Panc1 (cell line): ENCODE measurements at places on chromosomes 2 and 18. TPM values are rescaled to one million over a fixed set of nuclear protein-coding genes. Genes with fewer than 3 reads are reported as not detected.

DNA sequence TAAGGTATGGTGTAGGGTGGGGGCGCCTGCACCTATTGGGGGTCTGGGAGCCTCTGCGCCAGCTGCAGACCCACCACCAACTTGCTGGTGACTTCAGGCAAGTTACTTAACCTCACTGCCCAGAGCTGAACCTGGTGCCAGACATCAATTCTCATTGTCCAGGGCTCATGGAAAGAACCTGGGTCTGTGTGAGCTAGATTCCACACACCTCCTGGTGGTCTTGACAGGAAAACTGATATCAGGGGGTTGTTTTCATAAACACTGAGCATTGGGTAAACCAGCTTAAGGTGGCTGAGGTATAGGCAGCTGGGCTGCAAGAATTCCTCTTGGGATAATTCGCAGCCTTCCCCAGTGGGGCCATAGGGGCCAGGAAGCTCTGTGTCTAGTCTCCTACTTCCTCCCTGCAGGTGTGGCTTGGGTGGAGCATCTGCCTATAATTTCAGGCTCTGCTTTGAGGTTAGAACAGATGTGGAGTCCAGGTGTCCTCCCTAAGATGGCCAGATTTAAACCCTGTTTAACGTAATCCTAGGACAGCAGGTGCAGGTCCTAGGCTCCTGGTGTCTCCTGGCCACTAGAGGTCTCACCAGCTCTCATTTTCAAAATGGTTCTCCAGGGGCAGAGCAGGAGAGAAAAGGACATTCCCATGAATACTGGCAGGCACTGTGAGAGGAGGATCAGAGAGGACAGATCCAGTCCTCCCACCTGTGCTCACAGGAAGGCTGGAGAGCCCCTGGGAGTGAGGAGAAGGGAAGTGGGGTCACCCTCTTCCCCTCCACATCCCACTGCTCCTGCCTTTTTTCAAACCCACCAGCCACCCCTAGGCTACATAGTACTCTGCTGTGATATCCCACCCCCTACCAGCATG lies 100.4 kb upstream of the SMAD2 start:
- no peaks in the 10 kb centered on the region for H3K4me1 ChIP-seq
- no peak overlapping the region for H3K27ac ChIP-seq
- DNase-seq: no peak
- no peaks in the 10 kb centered on the region for H3K27me3 ChIP-seq

DNA sequence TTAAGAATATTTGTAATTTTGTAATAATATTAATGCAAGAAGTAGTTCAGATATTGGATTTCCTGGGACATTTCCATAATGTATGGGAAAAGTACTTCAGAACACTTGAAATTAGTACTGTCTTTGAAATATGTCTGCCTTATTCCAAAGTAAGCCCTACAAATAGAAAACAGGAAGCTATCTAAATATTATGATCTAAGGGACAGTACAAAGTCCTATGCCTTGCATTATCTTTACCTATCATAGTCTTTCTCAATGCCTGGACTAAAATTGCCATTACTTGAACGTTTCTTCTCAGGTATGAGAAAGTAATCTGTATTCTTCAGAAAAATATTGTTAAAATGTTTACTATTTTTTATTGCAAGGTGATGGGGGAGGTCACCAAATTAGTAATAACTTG lies 113.0 kb downstream of the PPP1R1C start:
- no peak for DNase-seq
- no peaks in the 10 kb centered on the region for H3K36me3 ChIP-seq
- no peak overlapping the region for H3K4me3 ChIP-seq
- no peak overlapping the region for H3K27ac ChIP-seq
- no peaks in the 10 kb centered on the region for H3K4me1 ChIP-seq

DNA sequence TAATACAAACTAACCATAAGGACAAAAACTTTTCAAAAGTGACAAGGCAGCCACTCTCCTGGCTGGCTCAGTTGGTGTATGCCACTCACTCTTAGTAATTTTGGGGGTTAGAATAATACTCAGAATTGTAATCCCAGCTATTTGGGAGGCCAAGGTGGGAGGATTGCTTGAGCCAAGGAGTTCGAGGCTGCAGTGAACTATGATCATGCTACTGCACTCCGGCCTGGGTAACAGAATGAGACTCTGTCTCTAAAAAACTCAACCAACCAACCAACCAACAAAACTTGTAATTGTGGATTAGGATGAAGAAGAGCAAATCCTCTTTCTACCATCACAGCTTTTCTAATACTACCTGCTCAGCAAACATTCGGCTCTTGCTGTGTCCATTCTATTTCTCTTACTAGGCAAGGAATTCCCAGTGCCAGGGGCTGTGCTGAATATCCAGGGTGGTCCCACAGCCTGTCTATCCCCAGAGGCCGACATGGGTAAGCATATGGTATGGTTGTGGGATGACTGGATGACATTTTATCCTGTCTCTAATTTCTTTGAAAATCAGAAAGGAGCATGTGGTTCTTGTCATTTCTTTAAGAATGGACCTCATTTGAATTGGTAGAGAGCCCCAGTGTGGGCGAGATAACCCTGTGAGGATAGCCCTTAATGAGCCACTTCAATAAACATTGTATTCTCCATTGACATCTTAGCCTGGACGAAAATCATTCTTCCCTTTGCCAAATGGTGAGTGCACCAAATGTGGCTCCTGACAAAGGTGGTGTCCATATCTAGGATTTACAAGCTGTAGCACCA lies 220.1 kb downstream of the MYCN start:
- no peaks in the 10 kb centered on the region for H3K4me1 ChIP-seq
- no peaks in the 10 kb centered on the region for H3K27me3 ChIP-seq
- H3K27ac ChIP-seq: no peak overlapping the region
- H3K36me3 ChIP-seq: no peaks in the 10 kb centered on the region

- no peak overlapping the region for H3K4me3 ChIP-seq
- H3K4me1 ChIP-seq: no peaks in the 10 kb centered on the region
- H3K27ac ChIP-seq: no peak overlapping the region
- no peaks in the 10 kb centered on the region for H3K36me3 ChIP-seq
- H3K27me3 ChIP-seq: no peaks in the 10 kb centered on the region
These were observed 11.2 kb upstream of the WIPF1 start for GRCh38 chr2:174608866-174609214.

DNA sequence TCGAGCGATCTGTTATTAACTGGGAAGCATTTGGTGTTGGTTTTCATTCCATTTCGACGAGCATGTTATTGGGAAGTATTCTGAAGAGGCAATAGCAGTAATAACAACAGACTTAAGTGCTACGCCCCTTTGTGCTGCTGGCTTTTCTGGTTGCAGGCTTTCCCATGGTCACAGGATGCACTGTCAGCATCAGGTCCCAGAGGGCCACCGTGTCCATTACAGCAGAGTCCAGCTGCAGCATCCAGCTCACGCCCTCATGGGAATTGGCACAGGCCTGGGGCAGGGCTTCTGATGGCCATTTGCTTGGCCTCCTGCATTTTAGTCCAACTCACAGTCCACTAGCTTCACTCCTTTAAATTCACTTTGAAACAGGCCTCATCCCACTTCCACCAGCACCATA lies 44.4 kb downstream of the BCL2L11 start:
- peaks cover 20% of the 10 kb centered on the region for H3K4me1 ChIP-seq
- H3K4me3 ChIP-seq: no peak overlapping the region
- H3K36me3 ChIP-seq: peaks cover 5% of the 10 kb centered on the region
- no peak for DNase-seq
- H3K27me3 ChIP-seq: no peaks in the 10 kb centered on the region

DNA sequence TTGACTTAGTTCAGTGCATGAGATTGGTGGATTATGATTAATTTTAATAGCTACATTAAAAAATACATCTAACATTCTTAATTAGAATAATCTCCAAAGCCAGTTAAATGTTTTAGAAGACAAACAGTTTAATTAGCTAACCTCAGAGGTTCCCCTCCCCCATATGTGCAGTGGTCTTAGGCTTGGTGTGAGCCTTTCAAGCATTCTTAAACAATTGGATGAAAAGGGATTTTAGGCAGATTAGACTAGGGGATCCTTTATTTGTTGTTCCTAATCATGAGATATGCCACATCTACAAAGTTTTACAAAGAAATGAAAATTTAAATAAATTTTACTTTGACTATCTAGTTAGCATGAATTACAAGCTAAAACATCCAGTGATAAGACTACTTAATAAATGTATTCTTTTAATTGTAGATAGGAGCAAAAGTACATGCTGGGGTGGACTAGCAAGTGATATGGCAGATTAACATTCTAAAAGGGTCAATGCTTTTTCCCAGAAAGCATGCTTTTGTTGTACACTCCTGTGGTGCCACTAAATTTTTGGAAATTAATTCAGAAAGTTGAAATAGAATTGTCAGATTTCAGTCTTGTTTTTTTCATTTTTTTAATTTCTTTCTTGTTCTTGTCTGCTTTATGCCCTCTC lies 42.7 kb upstream of the OTX1 start:
- no peaks in the 10 kb centered on the region; the same call in 1 of the 2 replicates for H3K36me3 ChIP-seq
- H3K4me1 ChIP-seq: no peaks in the 10 kb centered on the region
- no peak overlapping the region for H3K4me3 ChIP-seq
- no peaks in the 10 kb centered on the region for H3K27me3 ChIP-seq
- no peak for DNase-seq

The CCL20 gene
- total RNA-seq: not detected

The SP140 gene
- total RNA-seq: 1.1 TPM
